Natural killer cell (primary cell): ENCODE measurements at places on chromosomes 12 and 14.

- H3K4me3 ChIP-seq, result peak overlapping the region; percentile 19
- no peaks in the 10 kb centered on the region for H3K36me3 ChIP-seq
- peaks cover 37% of the 10 kb centered on the region for H3K4me1 ChIP-seq
- peak; percentile 50 for DNase-seq
- H3K27ac ChIP-seq, result no peak overlapping the region
Measured at GRCh38 chr12:52307836-52308805, 13.1 kb downstream of the KRT83 start.

GRCh38 chr12:3295225-3295624 lies 195.8 kb upstream of the PRMT8 start:
- no peak overlapping the region for H3K27ac ChIP-seq
- no peak overlapping the region for H3K4me3 ChIP-seq
- peaks cover 6% of the 10 kb centered on the region for H3K4me1 ChIP-seq
- H3K27me3 ChIP-seq, result no peaks in the 10 kb centered on the region

DNA sequence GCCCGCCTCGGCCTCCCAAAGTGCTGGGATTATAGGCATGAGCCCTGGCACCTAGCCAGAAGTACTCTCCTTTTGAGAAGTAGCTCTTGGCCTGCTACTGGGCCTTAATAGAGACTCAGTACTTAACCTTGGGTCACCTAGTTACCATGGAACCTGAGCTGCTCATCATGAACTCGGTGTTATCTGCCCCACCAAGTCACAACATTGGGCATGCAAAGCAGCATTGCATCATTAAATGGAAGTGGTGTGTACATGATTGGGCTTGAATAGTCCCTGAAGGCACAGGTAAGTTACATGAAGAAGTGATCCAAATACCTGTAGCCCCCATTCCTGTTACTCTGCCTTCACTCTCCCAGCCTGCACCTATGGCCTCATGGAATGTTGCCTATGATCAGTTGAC lies 18.0 kb upstream of the ATF7 start:
- H3K36me3 ChIP-seq, result no peaks in the 10 kb centered on the region
- H3K4me3 ChIP-seq, result no peak overlapping the region
- no peaks in the 10 kb centered on the region for H3K4me1 ChIP-seq
- H3K27ac ChIP-seq, result no peak overlapping the region
- no peak for DNase-seq

DNA sequence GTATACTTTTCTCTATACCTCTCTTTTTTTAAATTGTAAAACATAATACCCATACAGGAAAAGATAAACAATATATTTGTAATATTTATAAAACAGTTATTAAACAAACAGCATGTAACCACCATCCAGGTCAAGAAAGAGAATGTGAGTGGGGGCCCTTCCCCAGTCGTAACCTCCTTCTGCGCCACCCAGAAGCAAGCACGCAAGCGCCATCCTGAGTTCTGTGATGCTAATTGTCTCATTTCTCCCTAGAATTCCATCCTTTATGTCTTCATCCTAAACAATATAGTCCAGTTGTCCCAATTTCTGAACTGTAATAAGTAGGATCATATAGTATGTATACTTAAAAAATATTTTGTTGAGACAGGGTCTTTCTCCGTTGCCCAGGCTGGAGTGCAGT lies 129.5 kb downstream of the EXOC5 start:
- H3K4me1 ChIP-seq, result no peaks in the 10 kb centered on the region
- no peak overlapping the region for H3K27ac ChIP-seq
- H3K27me3 ChIP-seq, result no peaks in the 10 kb centered on the region
- H3K36me3 ChIP-seq, result no peaks in the 10 kb centered on the region

DNA sequence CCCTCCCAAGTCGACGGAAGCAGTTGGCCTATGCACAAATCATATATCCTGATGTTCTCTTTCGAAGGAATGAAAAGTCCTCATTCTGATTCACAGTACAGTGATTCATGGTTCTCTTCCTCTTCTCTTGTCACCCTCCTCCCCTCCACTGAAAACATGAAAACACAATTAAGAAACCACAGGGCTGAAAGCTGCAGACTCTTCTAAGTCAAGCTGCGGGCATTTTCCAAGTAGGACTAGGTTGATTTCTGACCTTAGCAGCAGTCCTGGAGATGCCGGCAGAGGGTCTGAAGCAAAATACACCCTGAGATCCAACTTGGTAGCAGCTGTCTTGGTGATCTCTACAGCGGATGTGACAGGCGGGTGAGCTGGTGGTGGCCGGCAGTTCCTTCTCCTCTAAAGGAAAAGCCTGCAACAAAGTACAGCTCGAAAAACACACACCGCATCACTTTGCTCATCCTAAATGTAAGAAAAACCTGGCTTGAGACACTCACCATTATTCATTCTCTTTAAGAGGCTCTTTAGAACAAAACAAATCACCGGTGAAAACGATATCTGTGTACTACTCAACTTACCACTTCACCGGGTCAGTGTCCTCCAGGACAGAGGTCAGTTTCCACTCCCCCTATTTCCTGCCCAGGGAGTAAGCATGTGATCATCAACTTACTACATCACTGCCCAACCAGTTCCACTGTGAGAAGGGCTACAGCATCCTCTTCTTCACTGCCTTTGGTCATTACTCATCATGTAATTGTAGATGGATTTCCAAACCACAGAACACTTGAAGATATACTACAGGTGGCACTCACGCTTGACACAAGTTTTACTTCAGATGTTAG lies 6.0 kb downstream of the TMCC3 start:
- H3K27me3 ChIP-seq, result no peaks in the 10 kb centered on the region
- H3K4me1 ChIP-seq, result peaks cover 33% of the 10 kb centered on the region
- DNase-seq, result peak; percentile 31
